CD4-positive, alpha-beta T cell treated with Interleukin-4 for 1 hour (primary cell): ENCODE measurements at places on chromosomes 4 and X.
A peak's percentile ranks its signal among the peaks of the same experiment; 100 is the strongest.

- DNase-seq, result no peak
Measured at GRCh38 chrX:154603438-154604430, 15.3 kb downstream of the CTAG1B start.

GRCh38 chr4:39614487-39615162, 24.0 kb downstream of the SMIM14 start:
- DNase-seq, result no peak

DNA sequence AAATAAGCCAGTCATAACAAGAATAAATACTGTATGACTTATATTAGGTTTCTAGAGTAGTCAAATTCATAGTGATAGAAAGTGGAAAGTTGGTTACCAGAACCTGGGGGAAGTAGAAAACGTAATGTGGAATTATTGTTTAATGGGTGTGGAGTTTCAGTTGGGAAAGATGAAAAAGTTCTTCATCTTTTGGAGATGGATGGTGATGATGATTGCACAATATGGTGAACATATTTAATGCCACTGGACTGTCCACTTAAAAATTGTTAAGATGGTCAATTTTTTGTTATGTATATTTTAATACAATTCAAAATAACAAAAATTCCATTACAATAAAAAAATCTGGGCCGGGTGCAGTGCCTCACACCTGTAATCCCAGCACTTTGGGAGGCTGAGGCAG, 289.6 kb downstream of the ZIC3 start:
- DNase-seq, result no peak

DNA sequence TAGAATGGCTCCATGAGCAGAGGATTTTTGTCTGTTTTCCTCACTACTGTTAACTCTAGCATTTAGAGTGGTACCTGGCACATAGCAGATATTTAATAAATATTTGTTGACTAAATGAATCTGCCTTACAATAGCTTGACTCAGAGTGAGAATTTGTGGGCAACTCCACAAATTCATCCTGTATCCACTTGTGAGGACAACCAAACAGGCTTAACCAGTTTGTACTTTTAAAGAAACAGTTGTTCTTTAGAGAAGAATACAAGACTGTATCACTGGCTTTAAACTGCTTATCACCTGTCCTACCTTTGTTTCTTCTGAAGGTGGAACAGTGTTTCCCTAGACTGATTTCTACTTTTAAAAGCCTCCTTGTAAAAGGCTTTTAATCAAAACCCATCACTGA, 141.3 kb upstream of the SH3RF1 start:
- DNase-seq, result no peak

DNA sequence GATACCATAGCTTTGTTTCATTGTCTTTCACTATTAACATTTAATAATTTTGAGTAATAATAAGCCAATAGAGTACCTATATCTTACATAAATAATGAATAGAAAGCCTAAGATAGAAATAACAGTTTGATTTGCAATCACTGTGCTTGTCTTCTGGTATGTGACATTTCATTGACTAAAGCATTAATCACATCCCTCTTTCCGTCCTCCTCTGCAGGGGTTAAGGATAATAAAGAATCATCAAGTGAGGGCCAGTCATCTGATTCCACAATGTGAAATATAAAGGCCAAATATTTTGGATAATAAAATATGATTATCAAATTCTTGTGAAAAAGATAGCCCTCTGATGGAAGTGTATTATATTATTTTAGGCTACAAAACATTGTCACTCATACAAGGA, 2073.4 kb downstream of the ARAP2 start:
- DNase-seq, result no peak

DNA sequence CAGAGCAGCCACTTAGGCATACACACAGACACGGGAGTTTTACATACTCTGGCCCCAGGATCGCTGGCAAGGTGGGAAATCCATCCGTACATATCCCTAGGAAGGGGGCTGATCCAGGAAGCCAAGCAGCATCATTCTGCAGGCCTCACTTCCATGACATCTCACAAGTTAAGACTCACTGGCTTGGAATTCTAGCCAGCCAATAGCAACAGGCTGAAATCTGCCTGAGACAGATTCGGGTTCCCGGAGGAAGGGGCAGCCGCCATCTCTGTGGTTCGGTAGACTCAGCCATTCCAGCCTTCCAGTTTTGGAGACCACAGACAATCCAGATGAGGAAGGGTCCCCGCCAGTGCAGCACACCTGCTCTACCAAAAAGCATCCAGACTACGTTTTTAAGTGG, 31.3 kb downstream of the SOWAHB start:
- DNase-seq, result no peak

- DNase-seq, result peak; percentile 42
Measured at GRCh38 chrX:51461053-51462044, 35.0 kb downstream of the NUDT11 start.

- no peak for DNase-seq
Measured at GRCh38 chrX:124289443-124289842, 43.0 kb upstream of the TEX13D start.

DNA sequence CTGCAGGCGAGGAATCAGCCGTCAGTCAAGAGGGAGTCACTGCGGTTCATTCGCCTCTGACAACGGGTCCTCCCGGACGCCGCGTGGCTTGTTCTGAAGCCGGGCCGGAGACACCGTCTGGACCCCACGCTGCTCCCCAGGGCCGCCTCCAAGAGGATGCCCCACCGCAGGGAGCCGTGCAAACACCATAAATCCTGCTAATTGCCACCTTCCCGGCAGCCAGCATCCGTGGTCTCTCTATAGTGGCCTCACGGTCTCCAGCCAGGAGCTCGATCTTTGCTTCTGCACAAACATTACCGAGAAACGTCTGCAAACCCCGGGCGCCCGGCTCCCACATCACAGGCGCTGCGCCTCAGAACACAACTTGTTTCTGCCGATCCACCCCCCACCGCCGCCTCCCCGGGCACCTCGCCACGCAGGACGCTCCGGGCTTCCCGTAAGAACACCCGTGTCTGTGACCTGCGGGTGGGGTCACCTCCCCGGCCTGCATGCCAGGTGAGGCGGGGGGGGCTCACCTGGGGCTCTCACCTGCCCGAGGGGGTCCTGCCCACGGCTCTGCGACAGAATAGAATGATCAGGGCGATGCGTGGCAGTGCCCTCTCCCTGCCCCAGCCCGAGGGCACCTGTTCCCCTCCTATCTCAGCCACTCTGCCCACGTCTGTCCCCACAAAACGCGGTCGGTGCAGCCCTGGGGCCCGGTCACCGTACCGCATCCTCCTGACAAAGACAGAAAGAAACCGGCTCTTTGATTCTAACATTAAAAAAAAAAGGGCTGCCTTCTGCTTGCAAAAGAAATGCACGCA, 32.4 kb upstream of the PPP2R3B start:
- DNase-seq, result no peak

GRCh38 chr4:119184128-119184527, 28.4 kb upstream of the USP53 start:
- DNase-seq, result no peak

- DNase-seq, result no peak
Measured at GRCh38 chr4:147325571-147325981, 155.3 kb upstream of the EDNRA start.

DNA sequence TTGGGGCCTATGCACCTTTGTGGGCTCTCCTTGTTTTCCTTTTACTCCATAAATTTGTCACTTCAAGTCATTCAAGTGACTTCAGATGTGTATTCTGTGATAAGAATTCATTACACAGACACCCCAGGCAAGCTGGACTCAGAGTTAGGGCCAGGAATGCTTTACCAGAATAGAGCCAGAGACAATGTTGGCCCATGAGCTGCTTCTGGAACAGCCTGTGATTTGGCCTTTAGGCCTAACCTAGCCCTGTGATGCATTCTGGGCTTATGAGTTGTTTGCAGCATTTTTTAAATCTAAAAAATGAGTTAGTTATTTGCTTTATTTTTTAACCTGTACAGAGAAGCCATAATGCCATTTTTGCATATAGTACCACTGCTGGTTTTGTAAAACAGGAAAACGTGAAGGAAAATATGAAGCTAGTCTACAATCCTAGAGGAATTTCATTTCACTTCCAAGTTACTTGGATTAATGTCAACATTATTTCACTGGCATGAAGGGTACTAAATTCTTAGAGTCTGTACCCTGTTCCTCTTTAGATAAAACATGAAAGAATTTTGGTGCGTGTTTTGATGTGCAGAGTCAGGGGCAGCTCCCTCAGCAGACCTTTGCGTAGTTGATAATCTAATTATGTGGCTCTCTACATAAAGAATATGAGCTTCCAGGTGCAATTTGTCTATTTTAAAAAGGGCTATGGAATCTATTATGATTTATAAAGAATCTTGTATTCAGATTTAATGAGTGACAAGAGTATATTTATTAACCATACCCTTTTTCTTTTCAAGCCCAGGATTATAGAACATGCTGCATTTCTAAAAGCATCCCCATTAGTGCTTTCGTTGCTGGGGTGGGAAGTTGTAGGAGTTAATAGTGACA, 84.7 kb downstream of the ARHGAP10 start:
- no peak for DNase-seq

DNA sequence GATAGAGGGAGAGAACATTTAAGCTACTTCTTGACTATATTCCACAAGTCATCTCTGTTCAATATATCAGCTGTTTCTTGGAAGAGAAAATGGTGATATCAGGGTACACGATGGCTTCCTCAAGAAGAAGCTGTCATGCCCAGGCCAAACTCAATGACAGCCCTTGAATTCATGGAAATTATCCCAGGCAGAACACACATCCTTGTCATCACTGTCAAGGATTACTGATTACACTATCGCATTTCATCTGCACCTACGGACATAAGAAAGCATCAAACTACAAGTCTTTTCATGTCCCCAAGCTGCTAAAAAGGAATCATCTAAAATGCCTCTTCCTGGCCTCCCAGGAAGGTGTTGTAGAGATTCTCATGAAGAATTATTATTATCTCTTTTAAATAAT, 165.2 kb upstream of the SLC7A11 start:
- no peak for DNase-seq

GRCh38 chrX:69366183-69366582, 137.9 kb upstream of the NALF2 start:
- DNase-seq, result no peak

DNA sequence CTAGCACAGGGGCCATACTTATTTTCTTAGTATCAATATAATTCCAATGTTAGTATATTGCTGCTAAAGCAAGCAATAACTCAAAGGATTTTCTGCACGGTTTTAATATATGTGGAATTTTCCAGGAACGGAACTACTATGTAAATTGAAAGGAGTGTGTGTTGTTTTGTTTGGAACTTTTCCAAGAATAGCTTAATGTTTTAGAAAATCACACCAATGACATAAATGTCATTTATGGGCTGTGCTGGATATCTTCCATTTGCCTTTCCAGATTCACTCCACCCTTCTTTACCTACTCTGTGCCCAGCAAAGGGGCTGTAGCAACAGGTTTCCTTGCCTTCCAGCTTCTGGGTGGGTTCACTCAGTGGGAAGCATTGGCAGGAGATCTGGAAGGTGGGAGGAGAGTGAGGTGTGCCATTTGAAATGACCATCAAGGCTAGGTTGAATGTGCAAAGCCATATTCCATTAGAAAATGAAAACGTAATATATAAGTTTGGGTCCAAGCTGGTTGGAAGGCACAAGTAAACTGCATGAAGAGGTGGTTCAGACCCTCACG, 25.2 kb upstream of the ZFX start:
- no peak for DNase-seq

DNA sequence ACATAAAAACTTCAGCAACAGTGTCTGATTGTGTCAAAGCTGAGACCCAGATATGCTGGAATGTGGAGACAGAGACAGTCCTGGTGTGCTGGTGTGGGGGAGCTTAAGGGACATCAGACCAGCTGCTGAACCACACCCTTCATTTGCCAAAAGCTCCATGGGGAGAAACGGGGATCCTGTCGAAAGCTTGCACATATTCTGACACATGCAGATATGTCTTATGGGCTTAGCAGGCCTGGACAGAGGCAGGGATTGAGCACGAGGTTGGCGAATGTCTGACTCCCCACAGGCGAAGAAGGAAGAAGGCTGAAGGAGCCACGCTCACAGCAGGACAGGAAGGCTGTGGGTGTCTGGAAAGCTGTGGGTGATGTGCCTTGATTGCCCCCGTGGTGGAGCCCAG, 72.1 kb upstream of the ACSL1 start:
- DNase-seq, result no peak
